ENCODE measurements at places on chromosomes 1 and 21.

GRCh38 chr1:241212628-241213027 lies 144.4 kb downstream of the RGS7 start:
- no peak for DNase-seq

- no peak for DNase-seq
Observed at GRCh38 chr1:51948491-51948915, 42.0 kb downstream of the RAB3B start.

GRCh38 chr1:27605796-27606707 lies 2.1 kb upstream of the AHDC1 start:
- DNase-seq: peak; percentile 58

DNA sequence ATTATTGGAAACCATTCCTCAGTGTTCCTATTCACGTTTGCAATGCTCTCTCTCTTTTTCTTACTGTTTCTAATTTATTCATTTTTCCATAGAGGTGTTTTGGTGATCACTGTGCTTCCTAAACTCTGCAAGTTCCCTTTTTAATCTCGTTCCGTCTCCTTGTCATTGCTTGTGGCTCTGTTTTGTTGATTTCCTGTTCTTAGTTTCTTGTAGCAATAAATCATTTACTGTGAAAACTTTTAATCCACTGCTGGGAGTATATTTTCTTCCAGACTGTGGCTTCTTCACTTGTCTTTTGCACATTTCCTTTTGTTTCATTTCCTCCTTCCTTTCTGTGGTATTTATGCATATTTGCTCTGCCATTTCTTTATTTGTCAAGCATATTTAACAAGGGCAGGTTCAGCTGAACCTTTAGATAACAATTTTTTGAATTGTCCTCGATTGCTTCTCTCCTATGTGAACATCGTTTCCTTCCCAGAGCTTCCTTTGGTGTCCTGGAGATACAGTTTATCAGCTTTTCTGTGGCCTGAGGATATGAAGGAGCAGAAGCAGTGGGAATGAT lies 3.6 kb downstream of the B3GALT5 start:
- DNase-seq: no peak

GRCh38 chr1:174230399-174230798 lies 71.1 kb downstream of the RABGAP1L start:
- DNase-seq: no peak

DNA sequence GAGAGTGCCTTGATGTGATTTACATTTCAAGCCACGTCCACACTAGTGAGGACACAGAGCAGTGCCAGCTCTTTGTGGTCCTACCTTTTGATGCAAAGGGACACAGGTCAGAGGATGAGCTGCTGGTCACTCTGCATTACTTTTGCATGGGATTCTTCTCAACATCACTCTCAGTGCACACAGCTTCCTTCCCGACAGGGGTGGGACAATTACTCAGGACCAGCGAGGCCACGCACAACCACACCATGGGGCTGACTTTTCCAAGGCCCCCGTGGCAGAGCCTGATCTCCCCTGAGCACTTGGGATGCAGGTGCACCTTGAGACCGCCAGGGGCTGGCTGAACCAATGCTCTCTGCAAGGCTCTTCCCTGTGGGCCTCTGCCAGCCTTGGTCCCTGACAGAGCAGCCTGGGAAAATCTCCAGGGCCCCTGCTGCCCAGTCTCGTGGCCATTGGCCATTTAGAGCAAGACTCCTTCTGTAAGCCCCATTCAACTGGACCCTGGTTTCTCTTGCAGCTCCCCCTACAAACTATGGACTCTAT lies 13.2 kb upstream of the PRAMEF12 start:
- no peak for DNase-seq

Data from activated T-cell treated with anti-CD3 and anti-CD28 coated beads for 4 hours (primary cell).